ENCODE measurements at places on chromosomes 12 and 14.

DNA sequence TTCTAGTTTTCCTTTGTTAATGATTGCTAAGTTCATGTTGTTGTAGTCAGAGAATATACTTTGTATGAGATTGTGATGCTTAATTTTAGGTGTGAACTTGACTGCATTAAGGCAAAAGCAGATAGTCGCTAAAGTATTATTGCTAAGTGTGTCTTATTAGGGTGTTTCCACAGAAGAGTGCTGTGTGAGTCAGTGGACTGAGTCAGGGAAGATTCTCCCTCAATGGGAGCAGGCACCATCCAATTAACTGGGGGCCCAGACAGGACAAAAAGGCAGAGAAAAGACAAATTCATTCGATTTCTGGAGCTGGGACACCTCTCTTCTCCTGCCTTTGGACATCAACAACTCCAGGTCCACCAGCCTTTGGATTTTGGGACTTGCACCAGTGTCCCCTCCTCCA, 48.5 kb downstream of the BAZ1A start:
- no peak for DNase-seq

DNA sequence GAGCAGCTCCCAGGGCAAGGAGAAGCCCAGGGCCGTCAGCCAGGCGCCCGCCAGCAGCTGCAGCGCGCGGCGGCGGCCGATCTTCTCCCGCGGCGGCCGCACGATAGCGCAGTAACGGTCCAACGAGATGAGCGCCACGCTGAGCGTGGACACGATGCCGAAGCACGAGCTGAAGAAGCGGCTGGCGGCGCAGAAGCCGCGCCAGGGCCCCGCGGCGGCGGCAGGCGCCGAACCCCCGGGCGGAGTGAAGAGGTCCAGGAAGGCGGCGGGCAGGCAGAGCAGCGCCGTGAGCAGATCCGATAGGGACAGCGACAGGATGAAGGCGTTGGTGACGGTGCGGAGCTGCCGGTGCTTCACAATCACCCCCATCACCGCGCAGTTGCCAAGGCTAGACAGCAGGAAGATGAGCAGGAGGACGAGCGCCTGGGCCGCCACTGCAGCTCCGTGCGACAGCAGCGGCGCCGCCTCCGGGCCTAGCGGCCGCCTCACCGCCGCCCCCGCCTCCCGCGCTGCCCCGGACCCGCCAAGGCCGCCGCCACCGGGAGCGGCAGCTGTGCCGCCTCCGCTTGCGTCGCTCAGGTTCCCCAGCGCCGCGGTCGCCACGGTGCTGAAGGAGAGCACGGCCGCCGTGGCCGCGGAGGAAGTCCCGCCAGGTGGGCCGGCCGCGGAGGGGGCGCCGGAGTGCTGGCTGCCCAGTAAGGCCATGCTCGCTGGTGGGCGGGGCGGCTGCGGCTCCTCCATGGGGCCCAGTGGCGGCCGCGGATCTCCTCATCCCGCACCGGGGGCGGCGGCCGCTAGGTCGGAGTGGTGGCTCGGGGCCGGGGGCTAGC, 479 bp downstream of the GPR135 start:
- peak; percentile 44 for DNase-seq

GRCh38 chr14:66662374-66662773, 154.4 kb downstream of the GPHN start:
- no peak for DNase-seq

GRCh38 chr12:57216014-57216911, at the start of gene NXPH4:
TSS of gene NXPH4 (plus strand) at chr12:57216794. CDS start at chr12:57216970, 176 bp downstream.
- DNase-seq = no peak

DNA sequence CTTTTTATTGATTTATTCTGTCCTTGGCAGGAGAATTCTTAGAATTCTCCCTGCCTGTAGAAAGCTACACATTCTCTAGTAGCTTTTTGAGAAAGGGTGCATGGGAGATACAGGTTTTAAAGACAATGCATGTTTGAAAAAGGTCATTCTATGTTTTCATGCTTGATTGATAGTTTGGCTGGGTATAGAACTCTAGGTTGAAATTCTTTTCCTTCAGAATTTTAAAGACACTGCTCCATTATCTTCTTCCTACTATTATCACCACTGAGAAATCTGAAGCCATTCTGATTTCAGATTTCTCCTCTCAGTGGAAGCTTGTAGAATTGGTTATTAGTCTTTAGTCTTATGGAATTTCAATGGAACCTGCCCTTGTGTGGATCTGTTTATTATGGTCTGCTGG, 14.0 kb downstream of the ATF7IP start:
- no peak for DNase-seq

- DNase-seq = no peak
These were observed 190.4 kb downstream of the SLC25A21 start for GRCh38 chr14:36981832-36982529.

DNA sequence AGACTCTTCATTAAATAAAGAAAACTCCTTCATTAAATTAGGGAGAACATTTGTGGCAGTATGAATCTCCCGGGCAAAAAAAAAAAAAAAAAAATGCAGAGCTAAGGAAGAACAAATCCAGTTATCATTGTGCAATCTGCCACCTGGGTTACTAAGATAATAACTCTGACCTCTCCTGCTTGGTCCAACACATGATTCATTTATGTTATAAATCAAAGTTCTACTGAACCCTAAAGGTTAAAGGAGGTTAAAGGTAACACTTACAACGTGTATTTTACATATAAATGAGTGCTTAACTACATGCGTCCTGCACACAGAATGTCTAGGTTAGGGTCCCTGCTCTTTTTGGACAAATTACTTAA, 4.2 kb downstream of the TGFB3 start:
- DNase-seq = no peak

DNA sequence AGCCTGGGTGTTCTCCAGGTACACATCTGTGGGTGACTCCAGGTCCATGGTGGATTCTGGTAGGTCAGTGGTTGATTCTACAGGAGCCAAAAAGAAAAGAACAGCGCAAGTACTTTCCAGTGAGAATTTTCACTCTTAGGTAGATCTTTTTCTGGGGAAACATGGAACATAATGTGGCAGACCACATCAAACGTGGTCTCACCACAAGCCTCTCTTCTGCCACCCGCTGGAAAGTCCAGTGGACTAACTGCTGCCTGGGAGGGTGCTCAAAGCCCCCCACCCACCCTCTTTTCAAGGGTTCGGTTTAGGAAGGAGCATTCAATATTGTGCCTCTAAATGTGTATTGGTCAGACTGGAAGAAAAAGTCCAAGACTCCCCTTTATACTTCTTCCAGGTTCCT, 36.1 kb upstream of the PRB2 start:
- no peak for DNase-seq

DNA sequence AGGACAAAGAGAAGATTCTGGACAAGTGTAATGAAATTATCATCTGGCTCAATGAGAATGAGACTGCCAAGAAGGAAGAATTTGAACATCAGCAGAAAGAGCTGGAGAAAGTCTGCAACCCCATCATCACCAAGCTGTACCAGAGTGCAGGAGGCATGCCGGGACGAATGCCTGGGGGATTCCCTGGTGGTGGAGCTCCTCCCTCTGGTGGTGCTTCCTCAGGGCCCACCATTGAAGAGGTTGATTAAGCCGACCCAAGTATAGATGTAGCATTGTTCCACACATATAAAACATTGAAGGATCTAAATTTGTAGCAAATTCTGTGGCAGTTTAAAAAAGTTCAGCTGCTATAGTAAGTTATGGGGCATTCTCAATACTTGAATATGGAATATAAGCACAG, 174.3 kb upstream of the CCND2 start:
- no peak for DNase-seq

- DNase-seq = no peak
These were observed 48.6 kb downstream of the EIF2S3B start for GRCh38 chr12:10554228-10554755.

GRCh38 chr12:27652174-27652763, 44.0 kb upstream of the REP15 start:
- DNase-seq = peak; percentile 75

DNA sequence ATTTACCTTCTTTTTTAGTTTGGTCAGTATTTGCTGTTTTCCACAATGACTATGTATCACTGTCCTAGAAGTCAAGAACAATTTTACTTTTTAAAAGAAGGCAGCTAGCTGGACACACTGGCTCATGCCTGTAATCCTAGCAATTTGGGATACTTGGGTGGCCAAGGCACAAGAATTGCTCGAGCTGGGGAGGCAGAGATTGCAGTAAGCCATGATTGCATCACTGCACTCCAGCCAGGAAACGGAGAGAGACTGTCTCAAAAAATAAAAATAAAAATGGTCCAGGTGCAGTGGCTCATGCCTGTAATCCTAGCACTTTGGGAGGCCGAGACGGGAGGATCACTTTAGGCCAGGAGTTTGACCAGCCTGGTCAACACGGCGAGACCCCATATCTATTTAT, 28.3 kb downstream of the MDM1 start:
- DNase-seq = no peak

DNA sequence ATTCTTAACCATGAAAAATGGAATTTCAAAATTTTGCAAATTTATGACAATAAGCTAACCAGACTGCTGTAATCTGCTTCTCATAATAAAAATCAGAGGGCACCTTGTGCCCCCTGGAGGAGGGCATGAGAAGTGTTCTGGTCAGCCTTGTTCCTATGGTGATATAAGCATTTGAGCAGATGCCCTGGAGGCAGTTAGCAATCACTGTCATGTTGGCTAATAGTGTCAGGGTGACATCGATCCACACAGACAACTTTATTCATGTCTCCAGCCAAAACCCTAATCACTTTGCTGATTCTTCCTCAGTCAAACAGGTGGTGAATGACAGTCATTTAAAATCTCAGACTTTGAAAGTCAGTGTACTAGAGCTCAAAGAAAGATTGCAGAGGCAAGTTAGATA, 943.0 kb downstream of the GALC start:
- DNase-seq = no peak

GRCh38 chr14:80260645-80261044, 49.3 kb upstream of the DIO2 start:
- no peak for DNase-seq

- DNase-seq = no peak
These were observed 61.1 kb downstream of the NCOR2 start for GRCh38 chr12:124506145-124506831.

GRCh38 chr12:111202237-111202915, 166.5 kb downstream of the PHETA1 start:
- DNase-seq = no peak

DNA sequence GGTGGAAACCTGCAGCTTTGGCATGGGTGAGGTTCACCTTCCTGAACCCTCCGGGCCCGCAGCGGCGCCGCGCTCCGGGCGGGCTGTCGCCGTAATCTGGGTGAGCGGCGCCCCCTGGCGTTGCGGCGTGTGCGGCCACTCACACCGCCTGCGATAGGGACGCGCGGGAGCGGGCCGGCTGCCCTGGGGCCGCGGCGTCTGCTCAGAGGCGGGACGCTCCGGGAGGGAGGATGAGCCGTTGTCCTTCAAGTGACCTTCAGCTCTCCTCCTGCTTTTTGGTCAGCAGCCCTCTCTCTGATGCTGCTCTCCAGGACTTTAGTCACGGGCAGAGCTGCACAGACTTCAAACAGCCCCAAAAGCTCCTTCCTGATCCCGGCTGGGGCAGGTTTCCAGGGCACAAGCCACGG, 211.7 kb upstream of the FKBP4 start:
- DNase-seq = peak; percentile 27

DNA sequence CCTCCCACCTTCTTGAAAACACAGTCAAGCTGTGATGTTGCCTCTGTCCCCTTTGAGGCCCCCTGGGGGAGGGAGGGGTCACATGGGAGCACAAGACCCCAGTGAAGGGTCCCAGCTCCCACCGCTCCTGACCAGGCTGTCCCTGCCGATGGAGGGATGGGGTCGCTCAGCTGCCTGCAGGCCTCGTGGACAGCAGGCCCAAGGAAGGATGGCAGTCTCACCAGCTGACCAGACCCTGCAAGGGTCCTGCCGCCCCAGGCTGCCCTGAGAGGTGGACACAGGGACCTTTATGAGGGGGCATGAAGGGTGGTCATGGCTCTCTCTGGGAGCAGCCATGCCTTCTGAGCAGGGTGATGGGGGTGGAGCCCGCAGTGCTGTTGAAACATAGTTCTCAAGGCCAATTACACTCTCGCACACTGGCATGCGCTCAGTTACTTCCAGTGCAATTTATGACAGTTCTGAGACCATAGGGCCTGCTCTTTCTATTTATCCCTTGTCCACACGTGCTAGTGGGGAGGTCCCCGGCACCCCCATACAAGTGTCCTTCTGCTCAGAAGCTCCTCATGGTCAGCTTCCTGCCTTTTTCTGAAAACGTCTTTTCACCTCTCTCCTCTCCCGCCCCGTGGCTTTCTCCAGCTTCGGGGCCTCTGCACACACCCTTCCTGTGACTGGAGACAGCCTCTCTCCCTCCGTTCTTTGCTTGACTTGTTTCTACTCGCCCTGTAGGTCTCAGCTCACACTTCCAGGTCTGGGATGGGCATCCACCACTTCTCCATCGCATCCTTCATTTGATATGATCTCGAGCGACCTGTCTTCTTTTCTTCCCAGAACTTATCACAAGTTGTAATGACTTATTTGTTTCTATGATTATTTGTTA, 313.1 kb downstream of the ADGRD1 start:
- DNase-seq = no peak

DNA sequence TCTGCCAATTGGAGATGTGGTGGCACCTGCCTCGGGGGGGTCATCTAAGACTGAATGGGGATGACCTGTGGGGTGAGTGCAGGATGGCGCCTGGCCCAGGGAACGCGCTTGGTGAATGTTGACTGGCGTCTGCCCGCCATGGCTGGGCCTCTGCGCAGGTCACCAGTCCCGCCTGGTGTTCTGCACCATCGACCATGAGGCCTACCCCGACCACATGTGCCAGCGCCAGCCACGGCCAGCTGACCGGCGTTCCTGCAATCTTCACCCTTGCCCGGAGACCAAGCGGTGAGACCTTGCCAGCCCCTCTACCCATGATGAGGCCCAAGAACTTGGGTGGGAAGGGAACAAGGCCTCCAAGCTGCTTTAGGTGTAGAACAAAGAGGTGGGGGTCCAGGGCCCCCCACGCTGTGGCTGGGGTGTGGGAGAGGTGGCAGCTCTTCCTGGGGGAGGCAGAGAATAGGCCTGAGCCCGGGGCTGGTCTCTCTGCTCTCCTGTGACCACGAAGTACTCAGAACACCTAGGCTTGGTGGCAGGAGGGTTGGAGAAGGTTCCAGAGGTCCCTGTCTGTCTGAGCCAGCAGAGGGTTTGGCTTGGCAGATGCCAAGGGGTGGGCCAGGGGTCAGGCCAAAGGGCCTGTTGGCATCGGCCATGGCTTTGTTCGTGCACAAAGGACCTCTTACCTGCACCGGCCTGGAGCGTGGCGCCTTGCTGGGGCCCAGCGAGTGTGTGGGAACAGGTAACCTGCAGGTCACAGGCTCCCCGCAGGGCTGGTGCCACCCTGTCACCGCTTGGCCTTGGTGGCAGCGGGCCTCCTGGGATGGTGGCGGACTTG, 15.4 kb downstream of the PAPLN start:
- DNase-seq = no peak

DNA sequence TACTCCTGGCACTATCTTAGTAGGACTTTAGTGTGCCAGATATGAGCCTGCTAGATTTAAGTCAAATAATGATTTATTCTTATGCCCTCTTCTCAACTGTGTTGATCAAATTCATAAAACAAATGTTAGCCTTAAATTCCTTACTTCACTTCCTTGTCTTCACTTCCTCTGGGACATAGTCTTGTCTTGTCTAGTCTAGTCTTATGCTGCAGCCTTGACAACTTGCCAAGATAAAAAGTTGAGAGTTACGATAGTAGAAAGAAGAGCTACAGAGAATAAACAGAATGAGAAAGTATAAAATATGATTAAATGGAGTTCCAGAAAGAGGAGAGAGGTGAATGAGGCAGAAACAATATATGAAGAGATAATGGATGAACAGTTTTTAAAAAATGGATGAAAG, 378.1 kb downstream of the DAD1 start:
- DNase-seq = no peak

GRCh38 chr12:122820838-122821271, 14.4 kb upstream of the HIP1R start:
- no peak for DNase-seq

- peak; percentile 78 for DNase-seq
These were observed 662 bp upstream of the ATP2A2 start for GRCh38 chr12:110280392-110280778.

- DNase-seq = no peak
These were observed 56.4 kb downstream of the GOLGA5 start for GRCh38 chr14:92850492-92850891.
